ENCODE measurements at places on chromosomes 2 and 18.

GRCh38 chr2:233689031-233689430 is 3.7 kb upstream of the UGT1A6 start:
- DNase-seq, result no peak

DNA sequence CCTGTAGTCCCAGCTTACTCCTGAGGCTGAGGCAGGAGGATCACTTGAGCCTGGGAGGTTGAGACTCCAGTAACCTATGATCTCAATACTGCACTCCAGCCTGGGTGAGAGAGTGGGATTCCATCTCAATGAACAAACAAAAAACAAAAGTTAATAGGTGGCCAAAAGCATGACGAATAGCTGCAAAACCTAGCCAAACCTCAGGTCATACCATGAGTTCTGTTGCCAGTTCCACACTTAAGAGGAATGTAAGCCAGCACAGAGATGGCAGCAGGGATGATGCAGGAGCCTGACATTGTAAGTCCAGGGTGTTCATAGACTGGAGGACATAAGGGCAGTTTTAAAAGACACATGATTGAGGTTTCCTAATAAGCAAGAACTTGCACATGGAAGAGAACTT is 55.3 kb upstream of the RMDN2 start:
- no peak for DNase-seq

DNA sequence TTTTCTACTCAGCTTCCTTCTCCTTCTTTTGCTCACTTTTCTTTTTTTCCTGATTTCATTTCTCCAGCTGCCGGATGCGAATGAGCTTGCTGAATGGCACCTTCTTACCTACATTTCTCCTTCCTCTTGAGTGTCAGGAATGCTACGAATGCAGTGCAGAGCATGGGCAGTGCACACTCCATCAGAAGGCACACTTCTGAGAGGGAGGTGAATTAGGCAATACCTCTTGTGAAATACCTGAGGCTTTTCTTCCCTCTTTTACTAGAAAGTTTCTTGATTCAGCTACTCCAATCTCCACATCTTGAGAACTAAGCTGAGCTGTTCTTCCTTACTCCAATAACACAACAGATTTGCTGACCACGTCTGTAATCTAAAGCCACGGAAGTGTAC is 51.1 kb downstream of the PLEKHM3 start:
- DNase-seq, result no peak

DNA sequence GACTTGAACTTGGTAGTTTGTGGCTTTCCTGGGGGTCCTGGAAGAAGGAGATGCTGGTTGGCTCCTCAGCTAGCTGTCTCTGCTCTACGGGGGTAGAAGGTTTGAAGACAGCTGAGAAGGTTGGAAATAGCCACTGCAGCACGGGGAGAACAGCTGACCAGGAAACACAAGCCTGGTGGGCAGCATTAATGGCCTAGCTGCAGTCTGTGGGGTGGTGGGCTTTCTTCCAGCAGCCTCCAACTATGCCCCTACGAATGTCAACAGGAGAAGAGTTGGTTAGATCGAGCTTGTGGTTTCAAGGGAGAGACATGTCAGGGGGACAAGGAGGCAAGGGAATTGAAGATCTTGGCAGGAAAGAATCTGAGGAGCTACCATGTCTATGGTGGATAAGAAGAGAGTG is 38.9 kb downstream of the PMAIP1 start:
- no peak for DNase-seq

DNA sequence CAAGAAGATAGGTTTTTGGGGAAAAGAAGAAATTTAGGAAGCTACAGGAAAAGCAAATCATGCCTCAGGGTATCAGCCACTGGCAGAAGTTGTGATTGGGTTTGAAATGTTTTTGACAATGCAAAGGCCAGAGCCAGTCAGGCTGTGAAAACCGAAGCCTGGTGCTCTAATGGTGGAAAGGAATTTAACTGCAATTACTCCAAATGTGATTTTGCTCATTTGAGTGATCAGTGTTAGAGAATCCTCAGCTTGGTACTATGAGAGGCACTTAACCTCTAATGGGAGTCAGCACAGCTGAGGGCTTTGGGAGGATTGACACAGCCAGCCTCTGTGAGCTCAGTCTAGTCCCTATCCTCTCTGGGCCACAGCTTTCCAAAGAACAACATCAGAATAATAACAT is 176.5 kb downstream of the LRRTM1 start:
- no peak for DNase-seq

GRCh38 chr2:230864605-230865306 is at the start of gene ITM2C:
ITM2C (plus strand) TSS chr2:230864942; CDS start chr2:230865026, 84 bp downstream.
- DNase-seq, result peak; percentile 71

GRCh38 chr2:187749804-187750431 is 195.7 kb upstream of the TFPI start:
- no peak for DNase-seq

DNA sequence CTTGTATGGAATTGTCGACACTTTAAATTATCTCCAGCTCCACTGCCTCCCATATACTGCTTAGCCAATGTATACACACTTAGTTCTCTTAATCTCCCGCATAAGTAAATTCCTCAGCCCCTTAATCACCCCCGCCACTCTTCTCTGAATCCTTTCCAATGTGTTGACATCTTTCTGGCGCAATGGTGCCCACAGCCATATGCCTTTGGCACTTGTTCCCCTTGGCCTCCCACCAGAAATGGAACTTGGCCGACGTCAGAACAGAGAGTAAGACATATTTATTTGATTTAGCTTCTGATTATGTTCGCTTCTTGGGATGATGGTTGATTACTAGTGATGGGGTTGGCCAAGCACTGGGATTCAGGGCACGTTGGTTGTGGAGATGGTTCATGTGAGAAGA is 1089.3 kb upstream of the CELF4 start:
- no peak for DNase-seq

GRCh38 chr2:145692971-145693478 is 1173.1 kb upstream of the ZEB2 start:
- DNase-seq, result no peak

DNA sequence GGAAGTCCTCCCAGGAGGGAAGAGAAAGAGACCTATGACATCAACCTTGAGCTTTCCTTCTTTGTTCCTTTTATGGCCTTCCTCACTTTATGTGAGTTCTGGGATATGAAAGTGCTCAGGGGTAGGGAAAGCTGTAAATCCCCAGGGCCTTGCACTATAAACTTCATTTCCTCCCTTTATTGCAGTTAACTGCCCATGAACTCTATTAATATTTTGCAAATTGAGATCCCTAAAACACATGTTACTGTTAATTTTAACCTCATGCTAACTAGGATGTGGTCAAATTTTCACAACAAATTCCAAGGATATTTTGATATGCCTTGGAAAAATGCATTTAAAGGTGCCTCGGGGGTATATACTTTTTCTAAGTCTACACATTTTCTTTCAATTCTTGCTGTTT is 359.9 kb downstream of the OSR1 start:
- no peak for DNase-seq

GRCh38 chr2:158204741-158205165 is 103.1 kb downstream of the UPP2 start:
- no peak for DNase-seq

DNA sequence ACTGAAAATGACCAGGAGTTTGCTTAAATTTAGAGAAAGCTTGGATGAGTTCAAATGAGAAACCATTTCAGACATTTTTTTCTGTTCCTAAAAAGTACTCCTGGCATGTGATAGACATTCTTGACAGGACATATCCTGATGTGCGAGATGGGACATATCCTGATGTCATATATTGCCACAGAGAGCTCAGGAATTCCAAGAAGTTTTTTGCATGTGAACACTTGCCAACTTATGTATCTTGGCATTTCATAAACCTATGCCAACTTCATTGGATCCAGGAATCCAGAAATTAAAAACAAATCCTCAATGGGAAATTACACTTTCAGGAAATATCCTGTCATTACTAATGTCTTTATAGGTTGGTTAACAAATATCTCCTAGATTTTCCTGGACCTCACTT is 2.9 kb upstream of the SERPINB3 start:
- no peak for DNase-seq

DNA sequence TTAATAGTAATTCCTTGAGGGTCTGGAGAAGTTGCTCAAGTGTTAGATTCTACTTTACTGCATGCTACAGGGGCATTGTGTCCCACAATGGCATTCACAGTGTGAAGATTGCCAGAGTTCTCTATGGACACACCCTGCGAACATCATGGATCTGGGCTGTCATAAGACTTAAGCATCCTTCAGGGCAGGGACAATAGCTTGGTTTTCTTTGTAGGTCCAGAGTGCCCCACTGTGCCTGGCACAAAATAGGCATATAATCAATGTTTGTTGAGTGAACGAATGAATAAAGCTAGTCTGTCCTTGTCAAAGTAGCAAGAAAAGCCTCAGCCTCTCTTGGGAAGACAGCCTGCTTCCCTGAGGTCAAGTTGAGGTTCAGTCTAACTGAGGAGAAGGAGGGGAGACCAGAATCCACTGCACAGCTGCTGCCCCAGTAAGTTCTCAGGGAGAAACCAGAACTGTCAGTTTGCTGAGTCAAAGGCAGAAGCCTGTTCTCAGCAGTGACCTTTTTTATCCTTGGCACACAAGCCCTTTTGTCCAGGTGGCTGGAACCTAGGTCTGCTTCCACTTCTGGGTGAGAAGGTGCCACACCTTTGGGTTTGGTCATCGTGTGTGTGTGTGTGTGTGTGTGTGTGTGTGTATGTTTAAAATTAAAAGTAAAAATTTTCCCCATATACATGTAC is 15.0 kb downstream of the INPP4A start:
- DNase-seq, result no peak

- DNase-seq, result no peak
Measured at GRCh38 chr2:30688956-30689401, 118.3 kb downstream of the CAPN13 start.

GRCh38 chr2:159266554-159266953 is 19.9 kb downstream of the WDSUB1 start:
- DNase-seq, result no peak

DNA sequence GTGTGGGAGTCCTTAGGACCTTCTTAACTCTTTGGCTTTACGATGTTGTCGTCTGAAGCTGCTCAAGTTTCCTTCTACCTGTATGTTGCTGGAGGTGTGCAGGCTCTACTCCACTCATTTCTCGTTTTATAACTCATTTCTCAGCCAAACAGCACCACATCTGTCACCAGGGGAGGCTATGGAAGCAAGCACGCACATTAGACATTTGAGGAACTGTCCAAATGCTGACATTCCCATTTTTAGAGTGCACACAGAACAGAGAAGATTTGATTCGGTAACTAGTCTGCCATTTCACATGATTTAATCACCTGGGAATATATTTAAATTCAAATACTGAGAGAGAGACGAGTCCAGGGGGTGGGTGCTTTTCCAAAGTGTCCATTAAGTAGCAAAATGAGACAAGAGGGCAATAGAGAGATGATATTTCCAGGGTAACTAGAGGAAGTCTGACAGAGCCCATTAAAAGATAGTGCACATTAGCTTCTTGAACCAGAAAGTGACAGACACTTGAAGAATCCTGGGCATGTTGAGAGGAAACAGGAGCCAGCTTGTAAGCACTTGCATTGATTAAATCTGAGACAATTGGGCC is 793.3 kb downstream of the TDRD15 start:
- DNase-seq, result no peak

DNA sequence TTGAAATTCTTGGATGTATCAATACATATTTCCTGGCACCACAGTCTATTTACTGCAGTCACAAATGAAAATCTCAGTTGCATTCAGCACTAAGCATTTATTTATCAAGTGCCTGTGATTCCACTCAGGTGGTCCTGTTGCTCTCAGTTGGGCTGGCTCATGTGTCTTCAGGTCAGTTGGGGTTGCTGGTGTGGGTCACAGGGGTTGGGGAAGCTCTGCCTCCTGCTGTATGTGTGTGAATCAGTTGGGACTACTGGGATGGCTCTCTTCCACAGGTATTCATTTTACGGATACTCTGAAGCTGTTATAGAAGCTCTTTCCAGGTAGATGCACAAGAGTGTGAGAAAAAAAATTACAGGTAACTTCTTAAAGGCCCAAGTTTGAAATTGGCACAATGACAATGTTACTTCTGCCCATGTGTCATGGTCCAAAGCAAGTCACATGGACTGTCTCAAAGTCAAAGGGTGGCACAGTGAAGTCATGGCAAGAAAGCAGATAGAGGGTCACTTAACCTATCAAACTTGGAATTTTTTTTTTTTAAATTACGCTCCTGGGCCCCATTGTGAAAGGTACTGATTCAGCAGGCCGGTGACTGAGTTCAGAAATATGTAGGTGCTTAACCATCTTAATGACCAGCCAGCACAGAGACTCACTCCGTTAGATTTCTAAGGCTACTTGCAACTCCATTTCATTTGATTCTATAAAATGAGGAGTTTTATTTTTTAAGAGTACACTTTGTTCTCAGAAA is 249.2 kb upstream of the GCFC2 start:
- DNase-seq, result no peak

Measured in stimulated activated CD4-positive, alpha-beta T cell treated with anti-CD3 and anti-CD28 coated beads, Interleukin-1b, Interleukin-23, amount 100 ng/mL, for 48 hours (primary cell).